ENCODE measurements at places on chromosomes 2 and 18.
A peak's percentile ranks its signal among the peaks of the same experiment; 100 is the strongest.

DNA sequence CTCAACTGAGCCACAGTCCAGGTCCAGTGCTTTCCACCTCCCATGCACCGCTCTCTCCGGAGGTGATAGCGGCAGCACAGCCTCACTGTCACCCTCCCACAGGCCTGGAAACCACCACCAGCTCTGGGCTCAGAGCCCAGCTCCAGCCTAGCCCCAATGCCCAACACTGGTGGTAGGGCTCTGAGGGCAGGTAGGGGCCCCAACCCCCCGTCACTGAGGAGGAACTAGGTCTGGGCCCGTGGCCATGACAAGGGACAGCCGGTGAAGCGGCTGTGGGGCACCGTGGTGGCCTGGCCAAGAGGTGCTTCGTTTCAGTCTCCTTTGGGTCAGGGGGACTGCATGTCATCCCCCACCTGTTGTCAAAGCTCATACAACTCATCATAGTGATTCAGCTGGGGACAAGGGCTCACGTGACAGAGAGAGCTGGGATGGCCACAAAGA is 5.5 kb upstream of the TMEM214 start:
- DNase-seq: no peak

DNA sequence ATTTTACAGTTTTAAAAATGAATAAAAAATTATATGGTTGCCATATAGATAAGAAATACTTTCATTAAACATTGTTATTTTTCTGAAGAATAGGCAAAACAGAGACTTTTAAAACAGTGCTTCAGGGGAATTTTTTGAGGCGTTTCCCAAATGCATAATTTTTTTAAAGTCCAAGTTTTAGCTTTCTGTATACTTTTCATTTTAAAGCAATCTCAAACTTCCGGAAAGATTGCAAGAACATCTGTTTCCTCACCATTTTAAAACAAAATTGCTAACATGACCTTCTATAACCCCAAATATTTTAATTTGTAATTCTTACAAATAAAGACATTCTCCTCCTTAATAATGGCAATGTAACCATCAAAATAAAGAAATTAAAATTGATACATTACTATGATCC is 15.1 kb upstream of the MBD2 start:
- DNase-seq: no peak

DNA sequence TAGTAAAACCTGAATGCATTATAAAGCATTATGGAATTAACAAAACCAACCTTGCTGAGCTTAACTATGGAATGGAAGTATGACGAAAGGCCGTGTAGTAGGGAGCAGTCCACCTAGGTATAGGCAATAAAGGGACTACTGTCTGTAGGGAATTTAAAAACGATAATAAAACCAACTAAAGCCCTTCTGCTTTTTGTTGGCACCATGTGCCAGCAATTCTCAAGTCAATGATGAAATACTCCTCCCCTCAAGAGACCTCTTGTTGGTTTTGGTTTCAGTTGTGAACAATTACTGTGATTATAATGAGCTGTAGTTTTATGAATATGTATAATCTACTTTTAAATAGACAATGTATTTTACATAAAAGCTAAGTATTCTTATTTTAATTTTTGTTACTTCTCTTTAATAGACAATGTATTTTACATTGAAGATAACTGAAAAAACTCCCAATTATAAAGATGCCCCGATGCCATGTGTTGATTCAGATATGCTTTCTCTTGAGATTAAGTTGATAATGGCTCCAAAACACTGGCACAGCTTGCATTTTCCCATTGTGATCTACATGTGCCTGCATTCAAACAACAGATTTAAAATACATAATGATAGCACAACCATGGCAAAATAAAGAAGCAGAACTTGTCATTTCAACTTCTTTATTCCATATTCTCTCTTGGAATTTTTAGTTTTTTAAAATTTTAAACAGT is 55.5 kb upstream of the ZDBF2 start:
- no peak for DNase-seq

GRCh38 chr2:205509655-205510054 is 172.6 kb upstream of the NRP2 start:
- no peak for DNase-seq

DNA sequence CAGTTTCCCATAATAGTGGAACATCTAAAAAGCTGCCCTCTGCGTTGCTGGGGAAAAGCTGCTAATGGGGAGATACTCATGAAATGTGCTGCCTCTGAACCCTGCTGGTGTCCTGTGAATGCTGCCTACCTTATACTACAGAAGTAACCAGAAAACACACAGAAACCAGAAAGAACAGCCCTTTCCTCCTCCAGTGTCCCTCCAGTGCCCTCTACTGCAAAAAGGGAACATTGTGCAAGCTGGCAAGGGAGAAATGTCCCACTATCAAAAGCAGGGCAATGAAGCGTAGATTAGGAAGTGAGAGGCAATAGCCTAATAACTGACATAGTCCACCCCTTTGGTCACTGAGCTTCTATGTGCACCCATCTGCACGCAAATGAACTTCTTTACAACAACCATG is 162.7 kb upstream of the ETAA1 start:
- no peak for DNase-seq

DNA sequence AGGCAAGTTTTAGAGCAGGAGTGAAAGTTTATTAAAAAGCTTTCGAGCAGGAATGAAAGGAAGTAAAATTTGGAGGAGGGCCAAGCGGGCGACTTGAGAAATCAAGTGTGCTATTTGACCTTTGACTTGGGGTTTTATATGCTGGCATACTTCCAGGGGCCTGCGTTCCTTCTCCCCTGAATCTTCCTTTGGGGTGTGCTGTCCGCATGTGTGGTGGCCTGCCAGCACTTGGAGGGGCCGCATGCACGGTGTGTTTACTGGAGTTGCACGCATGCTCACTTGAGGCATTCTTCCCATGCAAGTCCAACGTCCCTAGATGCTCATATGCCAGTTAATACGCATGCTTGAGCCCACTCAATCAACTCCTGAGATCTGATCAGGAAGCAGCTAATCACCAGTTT is 78.3 kb upstream of the MAP4K4 start:
- DNase-seq: no peak

GRCh38 chr2:150162241-150162942 is 325.1 kb downstream of the RND3 start:
- DNase-seq: no peak

GRCh38 chr2:86786001-86786536 is 4.6 kb downstream of the CD8A start:
- DNase-seq: no peak

- no peak for DNase-seq
Measured at GRCh38 chr2:201882353-201883090, 76.2 kb downstream of the CDK15 start.

- DNase-seq: peak; percentile 89
Measured at GRCh38 chr2:24885221-24886125, 34.6 kb downstream of the ADCY3 start.

GRCh38 chr18:2515171-2515787 is 56.0 kb downstream of the METTL4 start:
- DNase-seq: no peak
